ENCODE measurements at places on chromosomes 1 and 21.

DNA sequence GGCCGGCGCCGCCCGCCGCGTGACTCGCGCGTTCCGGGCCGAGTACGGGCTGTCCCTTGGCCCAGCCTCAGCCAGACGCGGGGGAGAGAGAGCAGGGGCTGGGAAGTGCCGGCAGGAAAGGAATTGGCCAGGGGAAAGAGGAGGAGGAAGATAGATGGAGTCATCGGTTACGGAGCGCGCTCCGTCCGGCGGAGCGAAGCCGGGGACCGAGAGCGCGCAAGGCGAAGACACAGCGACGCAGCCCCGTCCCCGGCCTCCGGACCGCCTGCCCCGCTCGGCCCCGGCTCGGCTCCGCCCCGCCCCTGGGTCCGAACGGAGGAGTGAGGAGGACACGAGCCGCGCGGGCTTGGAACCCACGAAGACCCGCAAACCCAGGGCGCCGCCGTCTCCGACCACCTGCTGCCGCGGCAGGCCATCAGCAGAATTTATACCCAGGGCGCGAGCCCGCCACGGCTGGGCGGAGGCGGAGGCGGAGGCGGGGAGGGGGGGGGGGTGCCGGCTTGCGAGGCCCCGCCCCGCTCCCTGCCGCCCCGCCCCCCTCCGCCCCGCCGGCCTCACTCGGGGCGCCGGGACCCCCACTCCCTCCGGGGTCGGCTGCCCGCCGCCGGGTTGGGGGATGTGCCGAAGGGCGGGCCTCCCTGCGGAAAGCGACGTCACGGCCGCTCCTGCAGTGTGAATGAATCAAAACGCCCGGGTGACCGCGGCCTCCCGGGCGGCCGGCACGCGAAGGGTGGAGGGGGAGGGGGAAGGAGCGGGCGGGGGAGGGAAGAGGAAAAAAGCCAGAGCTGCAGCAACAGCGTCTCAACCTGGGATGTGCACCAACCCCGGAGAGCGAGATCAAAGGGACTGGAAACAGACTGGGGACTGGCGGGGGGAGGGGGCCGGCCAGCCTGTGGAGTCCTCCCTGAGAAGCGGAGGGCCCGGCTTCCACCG, at the start of gene LHX4:
Gene LHX4, plus strand, starts transcription at position 782 of the 933 bp plus-strand sequence. CDS start 266 bp downstream, outside the sequence.
- no peak for DNase-seq

GRCh38 chr1:25245809-25246599, 1.2 kb downstream of the RSRP1 start:
- no peak for DNase-seq

- no peak for DNase-seq
These were observed 113.5 kb upstream of the CD34 start for GRCh38 chr1:208024406-208024805.

- DNase-seq = no peak
These were observed 122.5 kb downstream of the ATG4C start for GRCh38 chr1:62906428-62906886.

GRCh38 chr1:108706643-108707042, 6.1 kb upstream of the FNDC7 start:
- no peak for DNase-seq

DNA sequence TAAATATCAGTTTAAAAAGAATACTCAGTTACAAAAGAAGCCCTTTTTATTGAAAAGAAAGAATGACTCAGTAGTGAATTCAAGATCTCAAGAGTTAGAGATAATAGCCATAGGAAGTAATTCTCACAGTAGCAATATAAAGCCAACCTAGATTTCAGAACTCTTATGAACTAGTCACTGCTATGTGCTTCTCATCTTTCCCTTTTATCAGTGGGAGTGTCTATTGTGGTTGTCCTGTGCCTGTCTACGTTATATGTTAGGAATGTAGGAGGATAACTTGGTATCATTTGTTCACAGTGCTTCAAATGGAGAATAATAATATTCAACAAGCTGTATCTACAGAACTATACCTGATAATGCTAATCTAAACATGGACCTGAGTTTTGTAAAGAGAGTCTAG, 73.1 kb upstream of the RGS21 start:
- no peak for DNase-seq

DNA sequence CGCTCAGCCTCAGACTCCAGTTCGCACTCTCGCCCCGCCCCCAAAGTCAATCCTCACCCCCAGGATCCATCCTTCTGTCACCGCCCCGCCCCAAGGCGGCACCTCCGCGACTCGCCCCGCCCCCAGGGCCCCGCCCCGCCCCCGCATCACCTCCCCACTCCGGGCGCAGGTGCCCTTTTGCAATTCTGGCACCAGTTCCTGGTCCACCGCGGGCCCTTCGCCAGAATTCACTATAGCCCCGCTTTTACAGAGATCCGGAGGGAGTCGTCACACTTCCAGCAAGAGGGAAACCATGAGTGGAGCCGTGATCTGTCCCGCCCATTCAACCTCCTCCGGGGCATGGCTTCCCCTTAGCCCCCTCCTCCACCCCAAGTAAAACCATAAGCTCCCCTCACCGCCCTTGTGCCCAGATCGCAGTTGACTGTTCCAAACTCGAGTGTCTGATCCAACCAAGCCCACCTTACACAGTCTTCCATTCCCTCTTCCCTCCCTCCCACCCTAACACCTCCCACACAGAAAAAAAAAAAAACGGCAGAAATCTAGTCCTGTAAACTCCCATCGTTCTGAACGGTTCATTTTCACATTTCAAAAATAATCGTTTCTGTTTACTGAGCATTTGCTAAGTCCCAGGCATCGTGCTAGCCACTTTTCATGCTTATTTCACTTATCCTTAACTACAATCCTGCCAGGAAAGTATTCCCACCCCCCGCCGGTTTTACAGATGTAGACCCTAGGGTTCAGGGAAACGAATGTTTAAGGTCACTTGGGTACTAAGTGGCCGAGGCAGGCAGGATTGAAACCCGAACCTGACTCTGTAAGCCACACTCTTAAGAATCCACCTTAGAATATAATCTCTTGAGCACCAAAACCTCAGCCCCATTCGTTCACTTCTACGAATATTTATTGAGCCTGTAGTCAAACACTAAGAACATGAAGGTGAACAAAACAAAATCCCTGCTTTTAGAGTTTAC, 1.3 kb upstream of the DNAJC16 start:
- peak; percentile 3 for DNase-seq

DNA sequence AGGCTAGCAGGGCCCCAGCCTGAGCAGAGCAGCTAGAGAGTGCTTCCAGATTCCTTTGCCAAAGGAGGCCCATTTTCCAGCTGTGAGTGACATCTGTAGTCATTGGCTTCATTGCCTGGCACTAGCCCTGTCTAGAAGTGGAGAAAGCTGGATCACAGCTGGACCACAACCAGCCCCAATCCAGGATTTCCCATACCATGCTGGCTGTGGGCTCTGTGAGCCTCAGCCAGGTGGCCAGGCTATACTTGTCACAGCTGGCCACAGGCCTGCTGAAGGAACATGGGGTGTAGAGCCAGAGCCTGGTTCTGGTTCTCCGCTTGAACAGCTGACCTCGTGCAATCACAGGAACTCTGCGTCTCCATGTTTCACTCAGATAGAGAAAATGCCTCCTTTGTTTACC, 36.6 kb downstream of the RIMKLA start:
- DNase-seq = no peak

GRCh38 chr21:36701756-36702621, 3.1 kb downstream of the SIM2 start:
- DNase-seq = no peak

DNA sequence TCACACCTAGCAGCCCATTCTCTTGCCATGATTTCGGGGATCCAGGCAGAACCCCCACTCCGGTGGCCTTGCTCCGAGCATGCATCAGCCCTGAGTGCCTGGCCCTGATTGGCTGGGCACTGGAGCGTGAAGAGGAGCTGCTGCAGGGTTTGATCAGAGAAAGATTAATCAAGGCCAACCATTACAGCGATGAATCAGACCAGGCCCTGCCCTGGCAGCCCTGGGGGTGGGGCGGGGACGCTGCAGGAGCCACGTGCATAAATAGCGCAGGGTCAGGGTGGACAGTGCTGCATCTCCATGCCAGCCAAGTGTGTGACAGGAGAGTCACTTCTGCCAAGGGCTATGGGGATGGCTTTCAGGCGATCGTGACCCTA, 3.4 kb upstream of the FAM131C start:
- DNase-seq = no peak
